Sigmoid colon (tissue), 7 donors: ENCODE measurements at places on chromosomes 3 and 15. TPM values are rescaled to one million over a fixed set of nuclear protein-coding genes. Genes with fewer than 3 reads are reported as not detected.

- DNase-seq, result no peak
Observed at GRCh38 chr15:70906842-70907241, 14.2 kb downstream of the LRRC49 start.

- peak; percentile 38 for DNase-seq
Observed at GRCh38 chr3:126659915-126660886, 5.3 kb upstream of the TXNRD3 start.

GRCh38 chr15:92097474-92098178 lies 244.1 kb downstream of the SLCO3A1 start:
- DNase-seq, result no peak

- DNase-seq, result no peak
Observed at GRCh38 chr3:44280631-44281030, 38.9 kb downstream of the TOPAZ1 start.

The C3orf70 gene
- 26.0 TPM for total RNA-seq
